DMS79 treated with DMSO at 0.1 percent for 48 hours (cell line): ENCODE measurements at places on chromosomes 2 and 18.

GRCh38 chr2:86285981-86286380 lies 51.4 kb downstream of the REEP1 start:
- DNase-seq = no peak

- DNase-seq = no peak
Observed at GRCh38 chr2:223433461-223433860, 168.7 kb downstream of the SCG2 start.

GRCh38 chr18:58132595-58133261 lies 88.7 kb downstream of the NEDD4L start:
- DNase-seq = no peak

- peak; percentile 34 for DNase-seq
Observed at GRCh38 chr2:227238238-227239237, 74.1 kb downstream of the COL4A3 start.

GRCh38 chr2:98012561-98012991 lies 16.8 kb upstream of the TMEM131 start:
- no peak for DNase-seq

DNA sequence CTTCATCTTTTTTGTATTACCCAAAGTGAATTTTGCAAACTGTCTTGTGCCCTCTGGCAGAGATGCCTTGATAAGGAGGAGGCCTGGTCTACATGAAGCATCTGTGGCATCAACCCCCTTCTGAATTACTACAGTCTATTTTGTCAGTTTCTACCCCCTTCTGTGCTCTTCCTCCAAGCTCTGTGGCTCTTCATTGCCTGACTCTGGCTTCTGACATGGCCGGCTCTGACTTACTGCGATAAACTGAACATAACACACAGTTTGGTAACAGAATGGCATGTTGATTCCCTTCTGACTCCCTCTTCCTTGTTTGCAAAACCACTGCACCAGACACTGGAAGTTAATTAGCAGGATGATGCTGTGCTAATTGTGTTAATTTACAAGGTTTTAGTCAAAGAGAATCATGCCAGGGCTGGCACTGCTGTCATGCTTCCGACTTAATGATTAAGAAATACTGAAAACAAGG lies 122.5 kb downstream of the FIGN start:
- no peak for DNase-seq

- no peak for DNase-seq
Observed at GRCh38 chr2:157468931-157469708, 25.2 kb upstream of the CYTIP start.

GRCh38 chr2:129436809-129437208 lies 542.7 kb upstream of the RAB6C start:
- no peak for DNase-seq

- DNase-seq = no peak
Observed at GRCh38 chr2:47321411-47322031, 81.4 kb upstream of the MSH2 start.

DNA sequence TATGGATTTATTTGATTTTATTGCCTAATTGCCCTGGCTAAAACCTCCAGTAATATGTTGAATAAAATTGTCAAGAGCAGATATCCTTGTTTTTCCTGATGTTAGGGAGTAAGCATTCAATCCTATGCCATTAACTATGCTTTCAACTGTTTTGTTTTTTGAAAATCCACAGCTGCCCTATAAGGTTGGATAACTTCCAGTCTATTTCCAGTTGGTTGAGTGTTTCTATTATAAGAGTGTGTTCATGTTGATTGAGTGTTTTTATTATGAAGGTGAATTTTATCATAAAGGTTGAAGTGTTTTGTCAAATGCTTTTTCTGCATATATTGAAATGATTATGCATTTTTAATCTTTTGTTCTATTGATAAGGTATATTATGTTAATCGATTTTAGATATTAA lies 149.9 kb upstream of the SCN7A start:
- peak; percentile 15 for DNase-seq

GRCh38 chr2:113812204-113812603 lies 55.8 kb upstream of the SLC35F5 start:
- DNase-seq = no peak

DNA sequence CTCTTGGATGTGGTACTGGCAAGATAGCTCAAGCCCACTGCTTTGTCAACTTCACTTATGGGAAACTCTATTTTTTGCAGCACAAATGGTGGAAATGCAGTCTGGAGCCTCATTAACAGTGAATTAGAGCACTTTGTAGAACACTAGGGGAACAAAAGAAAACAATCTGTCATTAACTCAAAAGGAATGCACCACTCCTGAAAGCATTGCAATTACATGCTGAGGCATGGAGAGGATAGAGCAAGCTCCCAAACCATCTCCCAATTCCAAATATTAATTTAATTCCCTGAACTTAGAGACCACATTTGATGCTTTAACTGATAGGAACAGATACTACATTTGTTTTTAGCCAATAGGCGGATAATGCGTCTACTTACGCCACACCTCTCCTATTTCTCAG lies 32.8 kb upstream of the TANC1 start:
- DNase-seq = no peak

DNA sequence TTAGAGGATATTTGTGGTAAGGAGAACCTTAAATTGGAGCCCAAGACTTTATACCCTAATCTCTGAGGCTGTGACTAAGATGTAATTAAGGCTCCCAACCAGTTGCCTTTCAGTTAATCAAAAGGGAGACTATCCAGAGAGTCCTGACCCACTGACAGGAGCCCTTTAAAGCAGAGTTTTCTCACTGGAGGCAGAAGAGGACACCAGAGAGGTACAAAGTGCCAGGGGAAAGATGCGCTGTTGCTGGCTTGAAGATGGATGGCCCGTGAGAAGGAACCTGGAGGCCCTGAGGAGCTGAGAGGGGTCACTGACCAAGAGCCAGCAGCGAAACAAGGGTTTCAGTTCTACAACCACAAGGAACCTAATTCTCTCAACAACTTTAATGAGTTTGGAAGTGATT lies 137.3 kb downstream of the TMEM131 start:
- DNase-seq = no peak

DNA sequence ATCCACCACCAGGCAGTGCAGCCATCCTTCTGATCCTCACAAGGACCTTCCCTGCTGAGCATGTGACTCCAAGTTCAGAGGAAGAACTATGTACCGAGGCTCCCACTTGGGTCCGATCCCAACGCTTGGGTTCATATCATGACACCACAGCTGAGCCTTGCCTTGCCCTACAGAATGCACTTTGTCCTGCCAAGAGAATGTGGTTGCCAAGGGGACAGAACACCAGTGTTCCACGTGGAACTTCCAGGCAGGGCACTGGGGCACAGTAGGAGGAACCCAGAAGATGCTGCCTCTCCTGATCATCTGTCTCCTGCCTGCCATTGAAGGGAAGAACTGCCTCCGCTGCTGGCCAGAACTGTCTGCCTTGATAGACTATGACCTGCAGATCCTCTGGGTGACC lies at the start of gene TEX51:
Gene TEX51, plus strand, starts transcription at position 255 of the 400 bp plus-strand sequence. Its CDS starts 29 bp downstream, at position 284.
- no peak for DNase-seq

- no peak for DNase-seq
Observed at GRCh38 chr2:174777347-174778084, 13.2 kb upstream of the CHRNA1 start.

- DNase-seq = no peak
Observed at GRCh38 chr2:240959214-240959940, 39.0 kb upstream of the SNED1 start.

DNA sequence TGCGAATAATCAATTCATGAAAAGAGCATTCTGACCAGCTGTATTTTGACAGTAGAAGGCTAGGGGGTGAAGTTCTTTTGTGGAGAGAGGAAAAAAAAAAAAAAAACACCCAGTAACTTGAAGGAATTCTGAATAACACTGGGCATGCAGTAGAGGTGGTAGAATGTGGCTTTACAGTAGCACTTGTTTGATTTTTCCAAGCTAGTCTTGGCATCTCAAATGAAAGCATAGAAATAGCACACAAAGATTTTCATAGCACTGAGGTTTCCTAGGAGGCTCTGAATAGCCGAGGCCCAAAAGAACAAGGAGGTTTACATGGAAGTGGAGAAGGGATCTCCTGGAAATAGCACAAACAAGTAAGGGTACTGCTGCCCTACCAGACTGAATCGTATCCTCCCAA lies 470.2 kb upstream of the CDH20 start:
- no peak for DNase-seq

DNA sequence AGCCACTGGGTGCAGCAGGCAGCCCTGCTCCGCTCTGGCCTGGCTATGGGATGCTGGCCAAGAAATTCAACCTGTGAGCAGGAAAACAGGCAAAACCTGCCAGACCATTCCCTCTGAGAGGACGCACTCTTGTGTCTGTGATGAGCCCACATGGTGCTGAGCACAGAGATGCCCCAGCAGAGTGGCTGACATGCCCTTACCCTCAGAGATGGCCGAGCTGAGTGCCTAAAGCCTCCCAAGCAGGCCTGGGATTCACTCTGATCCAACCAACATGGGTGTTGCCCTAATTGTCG lies 34.3 kb upstream of the TAF1B start:
- DNase-seq = peak; percentile 71

GRCh38 chr2:160281213-160281612 lies 81.1 kb upstream of the ITGB6 start:
- DNase-seq = no peak

DNA sequence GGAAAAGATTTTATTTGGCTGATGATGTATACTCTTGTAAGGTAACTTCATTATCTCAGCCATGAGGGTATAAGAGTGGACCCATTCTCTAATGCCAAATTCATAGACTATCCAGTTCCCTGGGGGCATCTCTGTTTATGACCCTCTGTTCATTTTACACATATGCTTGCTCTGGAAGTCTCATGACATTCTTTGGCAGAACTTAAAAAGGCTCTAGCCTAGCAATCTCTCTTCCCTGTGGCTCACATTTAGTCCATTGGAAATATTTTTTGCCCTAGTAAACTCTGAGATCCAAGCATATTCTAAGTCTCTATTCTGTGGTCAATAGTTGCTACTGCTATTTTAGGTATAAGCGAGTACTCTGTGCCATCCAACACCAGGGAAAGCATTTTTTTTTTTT lies 1201.8 kb upstream of the ZEB2 start:
- no peak for DNase-seq

DNA sequence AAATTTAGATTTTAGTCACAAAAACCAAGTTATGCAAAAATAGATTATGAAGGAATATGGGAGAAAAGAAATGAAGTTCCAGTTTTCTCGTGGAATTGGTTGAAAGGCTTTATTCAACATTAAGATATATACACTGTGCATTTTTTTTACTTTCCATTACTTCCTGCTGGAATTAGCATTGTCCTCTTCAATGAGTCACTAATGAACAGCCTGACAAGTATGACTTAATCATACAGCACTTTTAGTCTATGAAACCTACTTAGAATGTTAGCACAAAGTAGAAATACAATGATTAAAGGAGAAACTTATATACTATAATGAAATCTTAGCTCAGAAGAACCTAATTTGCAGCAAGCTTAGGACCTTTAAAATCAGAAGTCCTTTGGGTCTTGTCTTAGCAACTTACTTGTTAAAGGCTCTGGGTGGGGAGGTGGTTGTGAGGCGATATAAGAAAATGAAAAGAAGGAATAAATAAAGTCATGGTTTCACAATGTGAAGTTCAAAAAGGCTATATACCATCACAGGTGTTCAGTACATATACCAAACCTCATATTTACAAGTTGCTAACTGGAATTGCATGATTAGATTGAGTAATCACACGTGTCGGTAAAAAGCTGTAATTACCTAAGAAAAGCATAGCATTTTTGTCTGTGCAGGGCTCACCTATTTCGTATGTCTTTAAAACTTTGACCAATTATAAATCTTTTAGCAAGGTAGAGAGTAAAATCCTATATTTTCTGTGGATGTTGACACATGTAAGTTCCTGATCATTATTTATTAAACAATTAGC lies 236.8 kb downstream of the CAMKMT start:
- no peak for DNase-seq

DNA sequence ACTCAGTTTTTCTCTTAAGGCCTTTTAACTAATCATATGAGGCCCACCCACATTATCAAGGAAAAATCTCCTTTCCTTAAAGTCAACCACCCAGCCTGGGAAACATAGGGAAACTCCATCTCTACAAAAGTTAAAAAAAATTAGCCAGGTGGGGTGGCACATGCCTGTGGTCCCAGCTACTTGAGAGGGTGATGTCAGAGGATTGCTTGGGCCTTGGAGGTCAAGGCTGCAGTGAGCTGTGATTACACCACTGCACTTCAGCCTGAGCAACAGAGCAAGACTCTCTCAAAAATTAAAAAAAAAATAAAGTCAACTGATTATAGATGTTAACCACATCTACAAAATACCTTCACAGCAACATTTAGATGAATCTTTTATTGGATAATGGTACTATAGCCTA lies 5.8 kb downstream of the DPYSL5 start:
- DNase-seq = no peak

GRCh38 chr2:172408143-172408766 lies 19.1 kb upstream of the ITGA6 start:
- DNase-seq = peak; percentile 97

- no peak for DNase-seq
Observed at GRCh38 chr2:210919128-210919527, 362.7 kb downstream of the CPS1 start.

DNA sequence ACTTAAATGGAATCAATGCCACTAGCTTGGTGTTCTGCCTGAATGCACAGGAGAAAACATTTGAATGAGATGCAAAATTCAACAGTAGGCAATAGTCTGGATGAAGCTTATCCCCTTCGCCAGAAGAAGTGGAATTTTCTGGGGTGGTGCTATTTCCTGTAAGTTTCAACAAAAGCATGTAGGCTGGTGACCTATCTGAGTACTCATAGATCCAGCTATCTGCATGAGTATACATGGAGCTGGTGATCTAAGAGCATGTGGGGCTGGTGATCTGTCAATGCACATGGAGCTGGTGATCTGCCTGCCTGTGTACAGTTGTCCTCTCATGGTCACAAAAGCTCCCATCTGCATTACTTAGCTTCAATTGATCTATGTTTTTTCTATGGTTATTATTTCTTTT lies 71.2 kb downstream of the SLC9A4 start:
- DNase-seq = no peak

DNA sequence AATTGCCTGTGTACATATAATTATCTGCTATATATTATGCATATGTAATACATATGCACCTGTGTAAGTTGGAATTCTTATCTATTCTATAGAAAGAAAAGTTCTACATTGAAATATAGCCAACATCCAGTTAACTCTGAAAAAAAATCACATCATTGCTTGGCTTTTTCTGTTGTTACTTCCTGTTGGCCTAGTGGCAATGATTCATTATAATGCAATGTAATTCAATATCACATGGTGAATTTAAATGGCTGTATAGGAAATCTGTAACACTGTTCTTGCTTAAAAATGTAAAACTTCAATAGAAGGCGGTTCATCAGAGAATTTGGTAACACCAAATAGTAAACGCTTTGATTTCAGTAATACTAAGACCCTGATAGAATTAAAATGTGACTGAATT lies 44.5 kb upstream of the MAP4K3 start:
- no peak for DNase-seq

DNA sequence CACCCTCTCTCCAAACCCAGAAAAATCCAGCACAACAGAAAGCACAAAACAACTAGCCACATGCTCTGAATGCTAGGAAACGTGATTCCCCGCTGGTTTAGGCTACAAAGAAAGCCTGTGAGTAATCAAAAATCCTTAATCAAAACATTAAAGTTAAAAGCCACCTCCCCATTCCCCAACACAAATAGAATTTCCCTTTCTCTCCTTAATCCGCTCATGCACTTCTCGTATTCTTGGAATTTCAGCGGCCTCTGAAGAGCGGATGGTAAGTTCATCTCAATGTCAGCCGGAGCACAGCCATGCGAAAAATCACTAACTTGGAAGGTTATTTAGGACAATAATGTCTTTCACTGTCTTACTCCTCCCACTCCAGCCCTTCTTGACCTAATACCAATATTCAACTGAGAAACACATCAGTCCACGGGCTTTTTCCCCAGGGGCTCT lies 126.7 kb downstream of the OSBPL1A start:
- peak; percentile 31 for DNase-seq
